ENCODE measurements at places on chromosomes 2 and 18.

GRCh38 chr2:202022755-202023154 is 10.9 kb upstream of the FZD7 start:
- DNase-seq: no peak

DNA sequence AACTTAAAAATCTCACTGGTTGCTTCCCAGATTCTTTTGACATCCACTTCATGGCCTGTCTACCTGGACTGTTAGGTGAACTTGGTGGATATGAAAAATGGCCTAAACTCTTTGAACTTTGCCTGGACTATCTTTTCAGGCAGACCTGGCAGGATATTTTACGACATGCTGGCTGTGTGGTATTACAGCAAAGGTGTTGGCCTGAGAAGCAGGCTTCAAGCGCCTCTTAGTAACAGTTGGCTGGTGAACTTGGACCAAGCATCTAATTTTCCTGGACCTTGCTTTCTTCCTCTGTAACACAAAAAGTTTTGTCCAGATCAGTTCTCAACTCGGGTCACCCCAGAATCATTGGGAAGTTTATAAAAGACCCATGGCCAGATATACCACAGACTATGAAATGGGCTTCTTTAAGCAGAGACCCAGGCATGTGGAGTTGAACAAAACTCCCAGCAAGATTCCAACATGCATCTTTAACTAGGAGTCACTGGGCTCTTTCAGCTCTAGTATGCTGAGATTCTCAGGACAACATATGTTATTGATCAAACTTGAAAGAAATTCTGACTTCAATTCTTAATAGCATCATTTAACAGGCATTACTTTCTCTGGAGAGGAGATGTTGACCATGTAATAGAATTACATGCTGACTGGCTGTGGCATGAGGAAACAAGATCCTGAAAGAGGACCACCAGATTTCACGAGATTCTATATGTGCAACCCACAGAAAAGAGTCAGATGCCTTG is 4.4 kb downstream of the LYPD1 start:
- DNase-seq: no peak

DNA sequence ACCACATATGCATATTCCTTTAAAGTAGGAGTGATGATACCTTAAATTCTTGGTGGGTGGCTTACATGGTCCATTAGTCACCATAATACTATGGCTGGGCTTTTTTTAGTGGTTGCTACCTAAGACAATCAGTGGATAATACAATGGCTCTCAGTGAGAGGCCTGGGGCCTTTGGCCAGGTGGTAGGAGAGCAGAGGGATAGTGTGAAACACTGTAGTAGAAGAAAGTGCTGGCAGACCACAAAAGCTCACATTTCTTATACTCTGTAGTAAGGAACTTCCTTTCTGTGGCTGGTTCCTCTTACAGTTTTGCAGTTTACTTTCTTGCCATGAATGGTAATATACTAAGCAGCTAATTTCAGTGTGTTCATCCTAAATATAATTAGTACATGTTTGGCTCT is 583.5 kb downstream of the XIRP2 start:
- DNase-seq: peak; percentile 3

DNA sequence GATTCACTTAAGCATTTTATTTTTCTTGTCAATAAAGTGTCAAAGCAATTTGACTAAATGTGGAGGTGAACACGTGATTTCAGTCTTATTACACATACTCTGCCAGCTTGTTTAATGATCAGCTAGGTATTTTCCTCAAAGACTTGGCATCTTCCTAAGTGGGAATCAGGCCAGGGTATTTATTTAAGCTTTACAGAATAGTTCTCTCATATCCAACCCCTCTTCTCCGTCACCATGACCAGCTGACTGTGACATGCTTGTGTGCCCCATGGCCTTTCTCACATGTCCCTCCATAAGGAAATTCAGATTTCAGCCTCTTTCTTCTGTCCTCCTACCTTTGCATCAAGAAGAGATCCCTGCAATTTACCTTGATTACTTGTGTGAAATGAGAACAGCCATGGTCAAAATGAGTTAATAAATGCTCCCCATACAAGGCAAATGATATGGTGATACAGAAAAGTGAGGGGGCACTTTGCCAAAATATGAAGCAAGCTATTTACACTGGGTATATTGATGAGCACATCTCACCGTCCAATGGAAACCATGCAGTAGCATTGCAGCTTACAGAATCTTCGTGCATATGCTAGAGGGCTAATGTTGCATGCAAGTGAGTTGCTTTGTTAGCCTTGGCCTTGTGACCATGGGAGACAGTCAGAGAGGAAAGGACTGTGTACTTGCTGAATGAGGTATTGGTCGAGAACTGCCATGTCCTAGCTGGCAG is 202.2 kb downstream of the RNF152 start:
- DNase-seq: no peak

DNA sequence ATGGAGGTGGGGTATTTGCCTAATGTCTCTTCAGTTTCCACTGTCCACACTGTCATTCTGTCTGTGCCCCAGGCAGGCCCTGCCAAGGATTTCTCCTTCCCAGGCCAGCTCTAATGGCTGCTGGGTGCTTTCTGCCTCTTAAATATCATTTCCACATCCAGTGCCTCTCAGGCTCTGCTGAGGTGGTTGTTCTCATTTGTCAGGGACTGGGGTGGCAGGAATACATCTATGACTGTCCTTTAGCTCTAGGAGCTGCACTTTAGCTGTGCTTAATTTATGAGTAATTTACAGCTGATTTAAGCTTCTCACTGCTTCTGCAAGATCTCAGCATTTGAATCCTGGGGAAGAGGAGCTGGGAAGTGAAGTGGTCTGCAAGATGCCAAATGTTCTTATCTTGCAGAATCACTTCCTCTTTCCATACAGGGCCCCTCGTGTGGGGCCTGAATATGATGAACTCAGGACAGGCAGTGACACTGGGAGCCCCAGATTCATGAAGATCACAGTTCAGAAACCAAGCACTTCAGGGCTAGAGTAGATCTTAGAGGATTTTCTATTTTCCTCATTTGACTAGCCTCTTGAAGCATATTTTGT is 150.2 kb downstream of the FSHR start:
- DNase-seq: no peak

DNA sequence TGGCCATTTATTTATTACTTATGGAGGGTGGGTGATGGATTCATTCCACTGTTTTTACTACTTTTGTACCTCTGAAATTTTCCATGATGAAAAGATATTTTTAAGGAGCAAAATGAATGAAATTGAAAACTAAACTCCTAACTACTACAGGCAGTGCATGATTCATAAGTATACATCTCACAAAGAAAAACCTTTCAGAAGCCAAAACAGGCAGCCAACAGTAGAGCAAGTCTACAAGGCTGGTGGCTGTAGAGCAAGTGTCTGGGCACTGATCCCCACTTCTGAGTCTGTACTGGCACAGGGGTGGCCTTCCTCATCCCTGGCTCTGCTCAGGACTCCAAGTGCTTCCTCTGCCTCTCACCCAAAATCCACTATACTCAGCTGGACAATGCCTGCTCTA is 8.2 kb upstream of the RMP24 start:
- DNase-seq: no peak

GRCh38 chr2:235216901-235217300 is 265.1 kb downstream of the SH3BP4 start:
- peak; percentile 61 for DNase-seq
